ENCODE measurements at places on chromosomes 13 and 19.

DNA sequence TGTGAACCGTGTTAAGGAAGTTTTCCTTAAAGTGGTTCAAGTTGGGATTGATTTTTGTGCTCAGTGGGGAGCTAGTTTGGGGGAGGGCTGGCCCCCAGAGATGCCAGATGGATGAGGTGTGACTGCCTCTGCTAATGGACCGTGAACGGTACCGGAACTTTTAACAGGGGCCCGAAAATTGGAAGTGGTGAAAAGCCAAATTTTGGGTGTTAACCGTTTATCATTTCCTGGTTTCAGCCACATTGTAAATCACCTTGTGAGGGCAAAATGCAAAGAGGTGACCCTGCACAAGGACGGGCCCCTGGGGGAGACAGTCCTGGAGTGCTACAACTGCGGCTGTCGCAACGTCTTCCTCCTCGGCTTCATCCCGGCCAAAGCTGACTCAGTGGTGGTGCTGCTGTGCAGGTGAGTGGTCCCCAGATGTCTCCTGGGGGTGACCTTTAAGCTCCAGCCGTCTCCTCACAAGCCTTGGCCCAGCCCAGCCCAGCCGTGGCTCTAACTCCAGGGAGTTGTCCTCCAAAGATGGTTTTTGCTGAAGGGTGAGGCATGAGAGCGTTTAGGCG is 18.2 kb downstream of the UPF1 start:
- no peak for DNase-seq

- DNase-seq = peak; percentile 80
Measured at GRCh38 chr19:45508861-45509691, 1.8 kb downstream of the VASP start.

GRCh38 chr13:77545626-77546412 is 10.3 kb downstream of the SCEL start:
- DNase-seq = no peak

GRCh38 chr19:18594096-18594823 is 5.7 kb downstream of the REX1BD start:
- DNase-seq = peak; percentile 83

GRCh38 chr13:37229931-37230330 is 124.5 kb upstream of the CSNK1A1L start:
- DNase-seq = no peak

- DNase-seq = no peak
Measured at GRCh38 chr13:113454936-113455335, 1.6 kb upstream of the ADPRHL1 start.

DNA sequence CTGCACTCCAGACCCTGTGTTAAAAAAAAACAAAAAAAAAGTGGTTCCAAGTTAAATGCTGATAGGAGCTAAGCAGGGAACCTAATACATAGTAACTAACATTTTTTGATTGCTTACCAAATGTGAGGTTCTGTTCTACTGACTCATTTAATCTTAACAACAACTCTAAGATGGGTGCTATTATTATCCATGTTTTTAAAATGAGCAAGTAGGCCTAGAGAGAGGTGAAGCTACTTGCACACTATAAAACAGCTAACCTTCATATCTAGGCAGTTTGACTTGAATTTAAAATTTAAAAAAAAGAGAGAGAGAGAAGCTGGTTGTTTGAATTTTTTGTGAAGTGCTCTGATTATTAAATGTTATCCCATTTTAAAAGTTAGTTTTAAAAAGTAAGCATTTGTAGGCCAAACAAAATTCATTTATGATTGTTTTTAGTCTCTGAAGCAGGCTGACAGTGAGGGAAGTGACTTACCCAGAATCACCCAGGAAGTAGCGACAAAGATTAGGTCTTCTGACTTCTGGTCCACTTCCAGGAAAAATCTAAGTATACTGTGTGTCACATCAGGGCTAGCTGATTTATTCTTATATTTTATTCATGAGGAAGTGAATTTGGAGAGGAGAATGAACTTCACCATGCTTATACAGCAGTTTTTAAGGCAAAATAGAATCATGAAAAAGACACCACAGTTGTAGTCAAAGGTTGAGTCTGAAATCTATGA is 2.4 kb downstream of the SIGLECL1 start:
- DNase-seq = no peak

DNA sequence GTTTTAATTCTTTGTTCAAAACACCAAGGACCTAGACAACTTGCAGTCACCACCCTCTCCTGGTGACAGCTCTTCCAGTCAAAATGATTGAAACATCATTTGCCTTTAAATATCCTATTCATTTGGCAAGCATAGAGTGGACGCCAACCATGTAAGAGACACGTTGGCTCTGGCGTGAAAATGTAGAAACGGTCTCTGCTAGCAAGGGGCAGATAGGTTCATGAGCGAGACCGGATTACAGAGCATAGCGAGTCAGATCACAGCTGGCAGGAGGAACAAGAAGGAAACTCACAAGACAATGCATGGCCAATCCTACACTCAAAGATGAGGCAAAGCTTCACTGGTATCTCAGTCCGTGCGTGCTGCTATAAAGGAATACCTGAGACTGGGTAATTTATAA is 759.5 kb downstream of the UQCRFS1 start:
- DNase-seq = no peak

DNA sequence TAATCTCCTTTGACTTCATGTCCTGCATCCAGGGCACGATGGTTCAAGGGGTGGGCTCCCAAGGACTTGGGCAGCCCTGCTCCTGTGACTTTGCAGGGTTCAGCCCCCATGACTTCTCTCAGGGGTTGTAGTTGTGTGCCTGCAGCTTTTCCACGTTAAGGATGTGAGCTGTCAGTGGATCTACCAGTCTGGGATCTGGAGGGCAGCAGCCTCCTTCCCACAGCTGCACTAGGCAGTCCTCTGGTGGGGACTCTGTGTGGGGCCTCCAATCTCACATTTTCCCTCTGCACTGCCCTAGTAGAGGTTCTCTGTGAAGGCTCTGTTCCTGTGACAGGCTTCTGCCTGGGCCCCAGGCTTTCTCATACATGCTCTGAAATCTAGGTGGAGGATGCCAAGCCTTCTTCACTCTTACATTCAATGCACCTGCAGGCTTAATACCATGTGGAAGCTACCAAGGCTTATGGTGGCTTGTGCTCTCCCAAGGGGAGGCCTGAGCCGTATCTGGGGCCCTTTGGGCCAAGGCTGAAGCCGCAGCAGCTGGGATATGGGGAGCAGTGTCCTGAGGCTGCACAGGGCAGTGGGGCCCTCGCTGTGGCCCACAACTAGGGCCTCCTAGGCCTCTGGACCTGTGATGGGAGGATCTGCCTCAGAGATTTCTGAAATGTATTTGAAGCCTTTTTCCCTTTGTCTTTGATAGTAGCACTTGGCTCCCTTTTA is 39.3 kb upstream of the ERICH6B start:
- no peak for DNase-seq

GRCh38 chr19:49681830-49682229 is 4.8 kb downstream of the PRMT1 start:
- no peak for DNase-seq

GRCh38 chr13:86881390-86881789 is 789.8 kb upstream of the SLITRK5 start:
- DNase-seq = no peak

DNA sequence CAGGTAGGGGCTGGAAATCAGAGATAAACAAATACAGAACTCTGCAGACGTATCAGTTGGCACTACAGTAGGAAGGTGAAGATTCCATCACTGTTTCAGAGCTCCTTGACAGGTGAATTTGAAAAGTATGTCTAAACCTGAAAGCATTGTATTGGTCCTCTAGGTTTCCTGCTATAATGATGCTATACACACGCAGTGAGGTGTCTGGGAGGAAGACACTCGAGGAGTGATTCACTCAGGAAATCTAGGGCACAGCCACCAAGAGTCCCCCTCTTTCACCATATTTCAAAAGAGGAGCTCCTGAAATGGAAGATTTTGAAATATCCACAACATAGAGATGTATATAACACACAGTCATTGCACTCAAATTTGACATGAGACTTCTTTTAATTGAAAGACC is 331.0 kb upstream of the DACH1 start:
- DNase-seq = no peak

GRCh38 chr13:75803164-75803611 is 167.1 kb downstream of the LMO7 start:
- DNase-seq = no peak

DNA sequence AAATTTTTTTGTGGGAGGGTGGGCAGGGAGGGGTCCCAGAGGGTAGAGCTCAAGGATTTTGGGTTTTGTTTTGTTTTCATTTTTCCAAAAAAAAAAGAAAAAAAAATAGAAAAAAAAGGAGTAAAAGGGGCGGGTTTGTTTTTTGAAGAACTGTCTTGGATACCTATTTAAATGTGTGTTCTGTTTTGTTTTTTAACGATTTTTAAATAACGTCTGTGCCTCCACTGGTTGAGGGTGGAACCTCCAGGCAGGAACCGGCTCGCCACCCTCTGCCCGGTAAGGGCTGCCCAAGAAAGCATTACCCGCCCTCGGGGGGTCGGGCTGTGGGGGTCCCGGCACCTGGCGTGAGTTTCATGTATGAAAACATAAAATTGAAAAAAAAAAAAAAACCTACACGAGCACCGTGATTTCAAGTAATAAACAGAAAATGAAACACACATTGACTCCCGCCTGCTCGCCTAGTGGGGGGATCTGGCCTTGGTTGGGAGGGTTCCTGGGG is 10.4 kb downstream of the MIDN start:
- DNase-seq = no peak

GRCh38 chr13:31160857-31161556 is 697 bp downstream of the HSPH1 start:
- peak; percentile 81 for DNase-seq

DNA sequence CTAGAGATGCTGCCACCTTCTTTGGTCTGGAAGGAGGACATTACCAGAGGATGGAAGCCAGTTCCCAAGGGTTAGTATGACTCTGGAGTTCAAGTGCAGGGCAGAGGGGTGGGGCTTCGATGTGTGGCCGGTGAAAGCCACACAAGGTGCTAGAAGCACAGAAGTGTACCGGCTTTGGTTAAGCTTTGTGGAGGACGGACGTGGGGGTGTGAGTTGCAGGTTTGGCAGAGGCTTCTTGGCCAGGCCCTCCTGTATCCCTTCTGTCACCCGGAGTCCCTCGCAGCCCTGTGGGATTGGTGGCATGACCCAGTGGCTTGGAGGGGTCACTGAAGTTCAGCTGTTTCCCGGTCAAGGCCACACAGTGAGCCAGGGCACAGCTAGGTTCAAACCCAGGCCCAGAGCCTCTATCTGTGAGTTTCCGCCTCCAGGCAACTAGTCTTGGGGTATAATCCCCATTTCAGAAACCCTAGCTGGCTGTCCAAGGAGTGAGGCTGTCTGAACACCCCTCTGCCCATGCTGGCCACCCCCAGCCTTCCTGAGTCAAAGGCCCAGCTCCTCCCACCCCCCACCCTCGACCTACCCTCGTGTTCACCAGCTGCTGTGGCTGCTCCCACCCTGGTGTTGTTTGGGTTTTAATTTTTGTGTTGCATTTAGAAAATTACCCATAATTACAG is 4.6 kb upstream of the SSBP4 start:
- DNase-seq = peak; percentile 64

- DNase-seq = peak; percentile 41
Measured at GRCh38 chr19:41226053-41226873, 7.2 kb downstream of the AXL start.

DNA sequence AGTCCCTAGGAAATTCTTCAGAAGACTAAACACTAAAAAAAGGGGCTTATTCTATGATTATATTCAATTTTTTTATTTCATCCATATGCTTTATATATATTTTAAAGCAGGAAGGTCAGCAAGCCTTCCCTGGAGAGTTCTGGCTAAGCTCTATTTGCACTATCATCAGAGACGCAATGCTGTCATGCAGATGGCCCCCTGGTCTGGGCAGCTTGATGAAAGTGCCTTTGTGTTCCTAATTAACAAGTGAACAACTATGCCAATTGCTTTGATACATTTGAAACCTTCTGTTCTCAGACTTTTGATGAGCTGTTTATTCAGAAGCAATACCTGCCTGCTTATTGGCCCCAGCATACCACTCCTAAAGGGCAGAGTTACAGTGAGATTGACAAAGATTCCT is 1344.6 kb downstream of the OLFM4 start:
- no peak for DNase-seq

DNA sequence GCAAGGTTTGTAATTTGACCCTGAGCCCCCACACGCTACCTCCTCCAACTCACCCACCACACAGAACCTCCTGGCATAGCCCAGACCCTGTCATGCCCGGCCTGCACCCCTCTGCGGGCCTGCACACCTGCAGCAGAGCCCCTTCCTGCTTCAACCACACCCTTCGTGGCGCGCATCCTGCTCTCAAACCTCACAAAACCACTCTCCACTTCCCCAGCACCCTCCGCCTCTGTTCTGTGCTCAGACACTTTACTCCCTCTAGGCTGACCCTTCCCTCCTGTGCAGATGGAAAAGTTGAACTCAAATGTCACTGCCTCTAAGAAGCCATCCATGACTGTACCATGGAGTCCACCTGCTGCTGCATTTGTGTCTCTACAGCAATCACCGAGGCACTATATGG is 28.5 kb downstream of the FAAP24 start:
- no peak for DNase-seq

DNA sequence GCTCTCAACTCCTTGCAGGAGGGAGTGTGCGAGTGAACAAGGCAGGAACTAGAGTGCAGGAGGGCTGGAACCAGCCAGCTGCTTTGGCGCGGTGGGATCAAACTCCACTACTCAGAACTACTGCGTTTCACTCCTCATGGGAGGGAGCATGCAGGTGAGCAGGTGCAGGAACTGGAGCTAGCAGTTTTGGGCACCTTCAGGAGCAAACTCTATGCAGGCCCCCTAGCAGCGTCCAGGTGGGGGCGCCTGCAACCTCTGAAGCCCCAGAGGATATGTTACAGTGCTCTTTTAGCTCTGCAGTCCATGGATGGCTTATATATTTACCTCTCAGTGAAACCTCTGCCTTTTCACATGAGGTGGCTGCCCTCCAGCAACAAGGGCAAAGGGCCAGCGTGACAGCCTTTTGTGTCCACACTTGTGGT is 1303.4 kb downstream of the PCDH9 start:
- no peak for DNase-seq

DNA sequence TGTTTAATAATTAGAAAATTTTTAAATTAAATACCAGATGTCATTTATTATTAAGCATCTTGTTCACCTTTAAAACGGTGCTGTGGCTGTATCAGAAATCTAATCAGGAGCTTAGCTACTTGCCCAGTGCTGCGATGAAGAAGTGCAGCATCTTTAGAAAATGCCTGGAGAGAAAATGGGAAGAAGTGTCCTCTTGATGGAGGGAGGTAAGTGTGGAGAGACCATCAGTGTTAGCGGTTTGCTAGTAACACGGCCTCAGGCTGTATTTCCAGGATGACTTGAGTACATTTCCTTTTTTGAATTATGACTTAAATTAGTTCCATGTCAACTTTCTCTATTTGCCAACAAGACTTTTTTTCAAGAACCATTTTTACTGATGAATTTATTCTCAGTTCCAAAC is 74.1 kb downstream of the SHISA2 start:
- no peak for DNase-seq

GRCh38 chr19:372306-372890 is 27.8 kb upstream of the MIER2 start:
- no peak for DNase-seq
